ENCODE measurements at places on chromosomes 16 and 17. TPM values are rescaled to one million over a fixed set of nuclear protein-coding genes. Genes with fewer than 3 reads are reported as not detected.

DNA sequence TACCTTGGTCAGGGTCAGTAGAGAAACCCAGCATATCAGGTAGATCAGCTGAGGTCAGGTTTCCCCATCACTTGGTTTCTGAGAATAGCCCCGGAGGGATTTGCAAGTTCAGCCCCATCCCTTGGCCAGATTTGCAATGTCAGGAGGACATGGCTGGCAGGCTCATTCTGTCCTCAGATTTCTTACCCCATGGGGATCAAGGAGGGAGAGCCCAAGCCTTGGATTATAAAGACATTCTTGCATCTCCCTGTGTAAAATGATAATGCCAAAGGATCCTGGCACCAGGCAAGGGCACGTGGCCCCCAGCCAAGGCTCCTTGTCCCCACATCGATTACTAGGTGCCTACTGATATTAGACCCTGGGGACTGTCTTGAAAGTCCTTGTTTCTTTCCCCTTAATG, 53.2 kb downstream of the MYH3 start:
- H3K27ac ChIP-seq, result no peak overlapping the region
- H3K36me3 ChIP-seq, result no peaks in the 10 kb centered on the region
- H3K4me3 ChIP-seq, result no peak overlapping the region
- no peak for DNase-seq
- H3K4me1 ChIP-seq, result no peaks in the 10 kb centered on the region

DNA sequence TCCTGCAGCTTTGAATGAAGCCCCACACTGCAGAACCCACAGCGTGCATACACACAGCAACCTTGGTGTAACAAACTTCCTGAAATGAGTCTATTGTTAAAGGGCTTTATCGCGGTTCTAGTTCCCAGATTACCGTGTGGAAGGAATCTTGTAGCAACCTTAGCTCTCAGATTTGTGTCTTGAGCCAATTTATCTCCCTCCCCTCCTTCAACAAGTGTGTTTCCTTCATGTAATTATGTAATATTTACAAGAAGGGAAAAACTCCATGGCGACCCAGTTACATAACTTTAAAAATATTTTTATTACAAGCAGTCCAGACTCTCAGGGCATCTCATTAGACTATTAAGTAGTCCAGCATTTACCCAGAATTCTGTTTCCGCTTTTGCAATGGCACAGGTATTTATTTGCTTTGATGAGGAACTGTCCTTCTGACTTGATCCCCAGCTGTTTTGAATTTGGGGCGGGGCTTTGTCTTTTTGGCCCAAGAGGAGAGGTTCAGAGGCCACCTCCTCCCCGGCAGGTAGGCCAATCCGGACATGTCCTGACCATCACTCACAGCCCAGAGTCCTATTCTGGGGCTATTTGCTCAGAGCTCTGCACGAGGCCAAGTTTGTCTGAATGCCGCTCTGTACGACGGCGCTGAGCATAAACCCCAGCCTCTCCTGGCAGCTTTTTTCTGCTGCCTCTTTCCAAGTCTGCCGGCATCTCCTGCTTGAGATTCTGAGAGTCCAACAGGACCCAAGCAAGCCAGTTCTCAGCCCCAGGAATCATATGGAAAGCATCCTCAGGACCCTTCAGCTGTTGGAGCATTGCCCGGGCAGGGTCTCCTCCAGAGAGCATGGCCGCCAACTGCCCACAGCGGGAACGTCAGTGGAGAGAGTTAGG, 35.6 kb downstream of the CLEC16A start:
- H3K27me3 ChIP-seq, result no peaks in the 10 kb centered on the region
- peaks cover 8% of the 10 kb centered on the region for H3K36me3 ChIP-seq
- H3K4me3 ChIP-seq, result no peak overlapping the region
- DNase-seq, result no peak
- peaks cover 21% of the 10 kb centered on the region for H3K4me1 ChIP-seq
- H3K27ac ChIP-seq, result no peak overlapping the region

GRCh38 chr16:48126801-48127644, 28.8 kb downstream of the ABCC12 start:
- H3K27ac ChIP-seq, result peak overlapping the region; percentile 19
- H3K36me3 ChIP-seq, result no peaks in the 10 kb centered on the region
- peaks cover 19% of the 10 kb centered on the region for H3K4me1 ChIP-seq
- H3K27me3 ChIP-seq, result peaks cover 29% of the 10 kb centered on the region
- no peak overlapping the region for H3K4me3 ChIP-seq

DNA sequence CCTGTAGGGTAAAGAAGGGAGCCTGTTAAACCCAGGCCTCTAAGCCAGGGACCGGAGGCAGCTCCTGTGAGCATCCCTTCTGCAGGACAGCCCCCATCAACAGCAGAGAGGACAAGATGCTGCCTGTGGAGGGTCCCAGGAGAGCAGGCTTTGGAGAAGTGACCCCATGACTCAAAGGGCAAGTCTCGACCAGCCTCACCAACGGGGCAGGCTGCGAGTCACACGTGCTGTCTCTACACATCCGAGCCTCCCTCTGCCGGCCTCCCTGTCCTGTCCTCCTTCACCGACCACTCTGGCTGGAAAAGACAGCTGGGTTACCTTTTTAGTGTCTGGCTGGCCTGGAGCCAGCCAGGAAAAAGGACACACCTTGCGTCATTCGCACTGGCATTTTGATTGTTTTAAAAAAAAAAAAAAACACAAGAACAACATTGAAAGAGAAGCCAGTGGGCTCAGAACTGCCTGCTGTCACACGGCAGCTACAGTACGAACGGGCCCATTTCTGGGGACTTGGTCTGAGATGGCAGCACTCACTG, 74.5 kb upstream of the RCVRN start:
- H3K4me1 ChIP-seq, result no peaks in the 10 kb centered on the region
- peaks cover 6% of the 10 kb centered on the region for H3K27me3 ChIP-seq
- no peaks in the 10 kb centered on the region for H3K36me3 ChIP-seq
- H3K4me3 ChIP-seq, result no peak overlapping the region

- no peak for DNase-seq
- H3K4me1 ChIP-seq, result peaks cover 21% of the 10 kb centered on the region
- H3K27ac ChIP-seq, result peak overlapping the region; percentile 64
These were observed 5.8 kb upstream of the ARMC5 start for GRCh38 chr16:31453255-31454204.

GUCY2D gene
- not detected for total RNA-seq

PABPN1L gene
- not detected for total RNA-seq

All from Calu3 (cell line).